Activated CD4-positive, alpha-beta T cell treated with anti-CD3 and anti-CD28 coated beads for 48 hours (primary cell): ENCODE measurements at places on chromosomes 3 and 15.

DNA sequence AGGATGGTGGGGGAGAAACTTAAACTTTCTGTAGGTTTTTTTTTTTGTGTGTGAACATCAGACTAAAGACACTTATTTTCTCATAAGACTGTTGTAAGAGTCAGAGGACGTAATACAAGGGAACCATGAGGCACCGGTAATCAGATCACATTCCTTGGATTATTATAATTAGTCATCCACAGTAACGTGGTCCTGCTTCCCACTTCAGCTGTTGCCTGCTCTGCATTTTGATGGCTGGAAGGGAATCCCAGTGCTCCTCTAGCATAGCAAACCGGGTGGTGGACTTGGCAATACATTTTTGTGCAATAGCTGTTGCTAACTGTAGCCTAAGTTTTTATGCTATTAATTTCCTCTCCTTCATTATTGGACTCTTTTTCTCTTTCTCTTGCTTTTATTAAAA, 294.8 kb downstream of the NR2F2 start:
- no peak for DNase-seq

DNA sequence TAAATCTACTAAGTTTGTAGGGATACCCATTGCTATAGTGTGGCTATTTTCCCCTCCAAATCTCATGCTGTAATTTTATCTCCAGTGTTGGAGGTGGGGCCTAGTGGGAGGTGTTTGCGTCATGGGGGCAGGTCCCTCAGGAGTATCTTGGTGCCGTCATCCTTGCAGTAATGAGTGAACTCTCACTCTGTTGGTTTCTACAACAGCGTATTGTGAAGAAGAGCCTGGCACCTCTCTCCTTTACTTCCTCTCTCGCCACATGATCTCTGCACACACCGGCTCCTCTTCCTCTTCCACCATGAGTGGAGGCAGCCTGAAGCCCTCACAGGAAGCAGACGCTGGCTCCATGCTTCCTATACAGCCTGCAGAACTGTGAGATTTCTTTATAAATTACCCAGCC, 34.0 kb upstream of the TRPM1 start:
- DNase-seq: no peak

GRCh38 chr3:45773714-45774449, 22.5 kb downstream of the SLC6A20 start:
- DNase-seq: no peak

DNA sequence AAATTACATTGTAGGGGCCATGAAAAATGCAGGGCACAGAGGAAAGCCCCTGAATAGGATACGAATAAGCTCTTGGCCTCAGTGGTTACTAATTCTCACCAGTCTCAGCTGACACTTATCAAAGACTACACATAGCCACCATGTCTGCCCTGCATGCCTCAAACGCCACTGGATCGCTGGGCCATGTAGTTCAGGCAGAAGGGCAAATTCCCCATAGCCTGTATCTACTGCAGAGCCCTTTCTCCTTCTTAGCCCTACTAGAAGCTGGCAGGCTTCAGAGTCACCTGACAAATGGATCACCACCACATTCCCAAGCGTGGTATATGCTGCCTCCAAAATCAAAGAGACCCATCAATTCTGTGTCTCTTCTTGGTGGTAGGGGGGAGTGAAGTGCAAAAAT, 177.4 kb downstream of the MINAR1 start:
- no peak for DNase-seq

- DNase-seq: no peak
Measured at GRCh38 chr15:85777250-85778106, 17.2 kb downstream of the KLHL25 start.

DNA sequence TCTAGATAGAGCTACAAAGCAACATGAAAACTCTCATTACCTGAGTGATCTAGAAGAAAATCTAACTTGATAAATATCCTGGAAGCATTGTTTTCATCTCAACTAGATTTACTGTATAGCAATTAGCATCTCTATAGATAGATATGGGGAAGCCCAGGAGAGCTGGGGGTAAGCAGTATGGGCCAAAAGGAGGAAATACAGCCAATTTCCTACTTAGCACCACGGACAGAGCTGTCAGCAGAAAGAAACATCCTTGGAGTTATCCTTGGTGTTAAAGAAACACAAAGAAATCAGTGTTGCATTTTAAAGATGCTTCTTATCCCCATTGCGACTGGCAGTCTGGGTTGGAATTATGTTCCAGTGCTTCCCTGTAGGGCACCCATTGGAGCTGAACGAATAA, 126.2 kb downstream of the TIGIT start:
- DNase-seq: no peak

DNA sequence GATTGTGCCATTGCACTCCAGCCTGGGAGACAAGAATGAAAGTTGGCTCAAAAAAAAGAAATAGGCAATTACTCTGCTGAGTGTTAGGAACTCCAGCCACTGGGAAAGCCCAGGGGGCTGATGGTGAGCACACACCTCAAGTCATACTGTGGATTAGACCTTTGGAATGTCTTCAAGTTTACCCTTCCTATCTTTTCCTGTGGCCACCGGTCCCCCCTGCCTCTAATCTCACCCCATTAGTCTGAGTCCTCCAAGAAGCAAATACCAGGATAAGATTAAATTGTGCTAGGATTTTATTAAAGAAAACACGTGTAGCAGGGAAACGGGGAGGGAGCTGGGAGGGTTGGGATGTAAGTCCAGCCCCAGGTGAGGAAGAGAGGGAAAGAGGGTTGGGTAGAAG, 31.6 kb downstream of the TMEM40 start:
- no peak for DNase-seq

DNA sequence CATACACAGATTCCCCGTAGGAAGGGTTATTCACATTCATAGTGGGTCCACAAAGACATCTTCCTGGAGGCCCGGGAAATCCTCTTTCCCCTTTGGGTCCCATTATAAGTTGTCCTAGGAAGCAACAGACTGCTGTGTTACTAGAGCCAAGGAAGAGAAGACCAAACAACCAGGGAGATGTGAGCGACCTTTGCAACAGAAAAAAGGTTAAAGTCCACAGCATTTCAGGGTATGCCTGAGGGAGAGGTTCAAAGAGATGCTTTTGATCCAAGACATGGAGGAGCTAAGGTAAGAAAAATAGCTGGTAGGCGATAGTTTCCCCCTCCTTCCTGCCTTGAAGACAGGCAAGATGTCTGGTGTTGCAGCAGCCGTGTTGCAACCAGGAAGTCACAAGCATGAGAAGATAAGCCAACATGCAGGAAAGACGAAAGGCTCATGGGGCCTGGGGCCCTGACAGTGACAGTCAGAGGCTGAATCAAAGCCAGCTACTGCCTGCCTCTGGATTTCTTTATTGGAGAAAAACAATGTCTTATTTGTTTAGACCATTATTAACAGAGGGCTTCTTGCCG, 30.9 kb downstream of the EAF1 start:
- DNase-seq: no peak

DNA sequence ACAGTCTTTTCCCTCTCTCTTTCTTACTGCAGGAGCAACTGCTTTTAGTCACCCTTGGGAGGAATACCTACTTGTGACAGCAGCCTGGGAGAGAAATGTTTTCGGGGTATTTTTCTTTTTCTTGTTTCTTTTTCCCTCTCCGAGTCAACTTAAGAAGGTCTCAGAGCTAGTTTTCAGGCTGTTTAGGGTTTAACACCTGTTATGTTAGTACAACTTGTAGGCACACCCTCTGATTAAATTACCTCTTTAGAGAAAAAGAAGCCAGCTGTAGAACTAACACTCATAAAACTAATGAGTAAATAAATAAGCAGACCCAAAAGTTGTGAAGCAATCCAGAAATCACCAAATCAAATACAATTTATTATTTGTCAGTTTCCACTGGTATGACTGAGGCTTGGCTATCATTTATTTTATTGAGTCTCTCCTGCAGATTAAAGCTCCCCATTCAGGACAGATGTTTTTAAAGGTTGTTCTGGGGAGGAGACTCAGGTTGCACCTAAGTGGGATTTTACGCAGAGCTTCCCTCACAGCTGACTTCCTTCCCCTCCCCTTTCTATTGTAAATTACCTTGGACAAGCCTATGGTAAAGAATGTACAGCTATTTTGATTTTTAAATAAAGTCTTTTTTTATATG, 112.5 kb downstream of the FOXB1 start:
- no peak for DNase-seq

- no peak for DNase-seq
Measured at GRCh38 chr15:89070197-89071124, 17.8 kb upstream of the ABHD2 start.

- peak; percentile 66 for DNase-seq
Measured at GRCh38 chr3:106534206-106534605, 665.4 kb upstream of the CBLB start.

- DNase-seq: no peak
Measured at GRCh38 chr15:66936109-66936860, 129.1 kb upstream of the SMAD3 start.

GRCh38 chr3:55244247-55244646, 242.9 kb downstream of the WNT5A start:
- no peak for DNase-seq

DNA sequence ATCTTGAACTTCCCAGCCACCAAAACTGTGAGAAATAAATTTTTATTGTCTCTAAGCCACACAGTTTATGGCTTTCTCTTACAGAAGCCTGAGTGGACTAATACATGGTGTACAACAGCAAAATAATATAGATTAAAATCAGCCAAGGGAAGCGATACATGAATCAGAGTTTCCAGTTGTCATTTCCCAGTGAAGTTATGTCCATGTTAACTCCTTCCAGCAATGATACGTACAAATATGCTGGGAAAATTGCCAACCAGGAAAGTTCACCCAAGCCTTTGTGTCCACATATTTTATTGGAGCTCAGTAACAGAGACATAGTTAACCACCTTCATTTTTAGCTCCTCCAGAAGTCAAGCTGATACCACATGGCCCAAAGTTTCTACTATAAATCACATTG, 280.9 kb upstream of the KCNMB2 start:
- no peak for DNase-seq
